Nasal cavity respiratory epithelium epithelial cell of viscerocranial mucosa (primary cell): ENCODE measurements at places on chromosomes 6 and 20. TPM values are rescaled to one million over a fixed set of nuclear protein-coding genes. Genes with fewer than 3 reads are reported as not detected.

The OLIG3 gene
- total RNA-seq = not detected in 2 replicates

The FGD2 gene
- under 0.01 and 0.07 TPM in 2 replicates for total RNA-seq

The DEFB124 gene
- not detected in 2 replicates for total RNA-seq

The COX7A2 gene
- 34.9 and 82.4 TPM in 2 replicates for total RNA-seq

The BANF2 gene
- not detected in 2 replicates for total RNA-seq

The RRAGD gene
- 5.1 and 20.9 TPM in 2 replicates for total RNA-seq

The PDE7B gene
- total RNA-seq = 0.14 TPM in 1 of 2 replicates, not detected in the other

The C6orf15 gene
- total RNA-seq = 0.34 TPM in 1 of 2 replicates, not detected in the other

The OXT gene
- not detected in 2 replicates for total RNA-seq

The FOXQ1 gene
- total RNA-seq = 4.8 and 11.0 TPM in 2 replicates

The VPS52 gene
- total RNA-seq = 27.0 and 28.8 TPM in 2 replicates

The POU5F1 gene
- total RNA-seq = 0.50 and 0.68 TPM in 2 replicates

The TCF19 gene
- 1.7 and 2.1 TPM in 2 replicates for total RNA-seq

The ZSCAN23 gene
- 1.7 and 7.2 TPM in 2 replicates for total RNA-seq

The SLC22A7 gene
- total RNA-seq = not detected in 2 replicates

The AVP gene
- not detected in 2 replicates for total RNA-seq

The SPEF1 gene
- 0.14 TPM in 1 of 2 replicates, not detected in the other for total RNA-seq

The THBD gene
- 65.3 and 229 TPM in 2 replicates for total RNA-seq

The NNAT gene
- not detected in 2 replicates for total RNA-seq

The VIP gene
- total RNA-seq = under 0.01 and 0.14 TPM in 2 replicates

The CCN2 gene
- total RNA-seq = 7.5 and 53.6 TPM in 2 replicates

The BNIP5 gene
- not detected in 2 replicates for total RNA-seq

The ZFP57 gene
- under 0.01 and 4.2 TPM in 2 replicates for total RNA-seq

The TMEM30A gene
- total RNA-seq = 123 and 133 TPM in 2 replicates

The ENPP1 gene
- total RNA-seq = under 0.01 and 0.07 TPM in 2 replicates

The SIRPA gene
- total RNA-seq = 8.5 and 30.3 TPM in 2 replicates

The NRSN1 gene
- not detected in 2 replicates for total RNA-seq

The HLA-DRA gene
- under 0.01 and 1.1 TPM in 2 replicates for total RNA-seq

The PEX6 gene
- 43.1 and 59.4 TPM in 2 replicates for total RNA-seq

The GUCA1A gene
- not detected in 2 replicates for total RNA-seq

The KIF25 gene
- total RNA-seq = not detected in 2 replicates

The GHRH gene
- total RNA-seq = not detected in 2 replicates

The ARHGAP18 gene
- 4.1 and 7.2 TPM in 2 replicates for total RNA-seq

The LCA5 gene
- 3.8 and 4.8 TPM in 2 replicates for total RNA-seq

The TNNC2 gene
- total RNA-seq = not detected in 2 replicates

The BMP5 gene
- not detected in 2 replicates for total RNA-seq

The TRAPPC3L gene
- not detected in 2 replicates for total RNA-seq

The PM20D2 gene
- total RNA-seq = 9.5 and 14.4 TPM in 2 replicates
